ENCODE measurements at places on chromosomes 1 and 21. TPM values are rescaled to one million over a fixed set of nuclear protein-coding genes. Genes with fewer than 3 reads are reported as not detected.

Gene CNR2
- 1.1 TPM for total RNA-seq

Gene CD53
- 313 TPM for total RNA-seq

Gene FMOD
- total RNA-seq, result not detected

Gene OR2L13
- total RNA-seq, result not detected

Gene NADK
- total RNA-seq, result 53.9 TPM

GRCh38 chr1:206921772-206922265, at the start of gene FCMR:
TSS of gene FCMR (minus strand) at chr1:206921941. CDS start at chr1:206921854, 87 bp downstream.
- H3K27me3 ChIP-seq, result no peaks in the 10 kb centered on the region

GRCh38 chr1:17633654-17634053, 94.2 kb downstream of the ARHGEF10L start:
- no peak overlapping the region for H3K27ac ChIP-seq
- H3K36me3 ChIP-seq, result no peaks in the 10 kb centered on the region
- no peaks in the 10 kb centered on the region for H3K4me1 ChIP-seq
- H3K4me3 ChIP-seq, result no peak overlapping the region
- no peaks in the 10 kb centered on the region for H3K27me3 ChIP-seq

DNA sequence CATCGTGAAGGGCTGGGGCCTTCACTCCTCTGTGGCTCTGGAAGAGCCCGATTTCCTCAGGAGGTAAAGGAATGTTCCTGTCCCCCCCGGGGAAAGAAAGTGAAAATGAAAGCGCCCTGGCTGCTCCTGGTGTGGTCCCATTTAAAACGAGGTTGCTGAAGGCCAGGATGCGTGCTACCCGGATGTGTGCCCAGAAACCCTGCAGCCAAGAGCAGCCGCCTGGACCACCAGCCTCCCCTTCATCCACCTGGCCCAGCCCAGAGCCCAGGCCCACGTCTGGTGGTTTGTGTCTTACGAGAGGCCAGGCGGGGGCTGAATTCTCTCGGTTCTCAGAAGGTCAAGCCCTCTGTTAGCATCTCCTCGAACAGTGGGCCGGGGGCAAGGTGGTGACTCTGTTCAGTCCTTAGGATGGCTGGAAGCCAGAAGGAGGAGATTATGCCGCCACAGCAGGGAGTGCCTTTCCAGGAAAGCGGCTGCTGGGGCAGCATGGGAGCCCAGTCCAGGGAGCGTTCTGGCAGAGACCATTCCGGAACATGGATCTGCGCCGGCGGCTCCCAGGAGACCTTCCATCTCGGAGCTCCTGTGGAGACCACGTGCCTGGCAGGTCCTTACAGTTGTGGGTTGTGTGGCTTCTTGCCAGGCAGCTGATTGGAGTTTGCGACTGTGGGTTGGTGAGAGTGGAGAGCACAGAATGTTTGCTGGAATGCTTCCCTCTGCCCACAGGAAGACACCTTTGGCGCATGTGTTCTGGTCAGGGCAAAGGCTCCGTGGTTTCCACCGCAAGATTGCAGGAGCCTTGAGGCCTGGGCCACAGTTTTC, 1.4 kb downstream of the GUK1 start:
- no peak for DNase-seq
- H3K27me3 ChIP-seq, result no peaks in the 10 kb centered on the region
- peaks cover 54% of the 10 kb centered on the region for H3K4me1 ChIP-seq
- peak overlapping the region; percentile 94 for H3K4me3 ChIP-seq

DNA sequence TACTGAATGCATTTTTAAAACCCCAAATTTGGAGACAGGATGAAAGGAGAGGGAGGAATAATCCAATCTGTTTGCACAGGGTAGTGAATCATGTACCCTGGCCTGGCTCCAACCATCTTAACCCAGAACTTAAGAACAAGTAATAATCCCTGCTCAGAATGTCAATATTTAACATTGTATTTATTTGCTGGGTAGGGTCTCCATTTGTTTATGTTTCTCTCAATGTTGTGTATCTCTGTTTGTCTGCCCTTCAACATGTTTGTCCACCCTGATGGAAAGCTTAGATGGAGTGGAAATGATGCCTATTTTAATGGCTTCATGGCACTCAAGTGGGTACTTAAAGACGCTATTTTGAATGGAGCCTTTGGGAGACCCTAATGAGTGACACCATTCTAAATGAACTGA, 54.4 kb upstream of the CDC42BPA start:
- no peak overlapping the region for H3K27ac ChIP-seq
- H3K27me3 ChIP-seq, result peaks cover 5% of the 10 kb centered on the region
- no peak for DNase-seq
- H3K4me3 ChIP-seq, result no peak overlapping the region

GRCh38 chr1:201955009-201955728, at the start of gene TIMM17A:
TSS of gene TIMM17A (plus strand) at chr1:201955503. CDS start at chr1:201955527, 24 bp downstream.
- peak within 1 kb of the TSS; percentile 96 for H3K27ac ChIP-seq
- H3K27me3 ChIP-seq, result no peaks in the 10 kb centered on the region
- peaks cover 6% of the 10 kb centered on the region for H3K4me1 ChIP-seq
- H3K36me3 ChIP-seq, result no peaks in the 10 kb centered on the region
- DNase-seq, result peak; percentile 86

- H3K36me3 ChIP-seq, result peaks cover 22% of the 10 kb centered on the region
- peaks cover 18% of the 10 kb centered on the region for H3K4me1 ChIP-seq
- no peak overlapping the region for H3K27ac ChIP-seq
- H3K4me3 ChIP-seq, result no peak overlapping the region
- no peaks in the 10 kb centered on the region for H3K27me3 ChIP-seq
- no peak for DNase-seq
Measured at GRCh38 chr1:47351305-47351704, 17.7 kb downstream of the CMPK1 start.

GRCh38 chr1:38672692-38673091, 186.9 kb downstream of the RRAGC start:
- DNase-seq, result no peak
- no peak overlapping the region for H3K27ac ChIP-seq
- no peak overlapping the region for H3K4me3 ChIP-seq
- peaks cover 22% of the 10 kb centered on the region for H3K27me3 ChIP-seq
- H3K36me3 ChIP-seq, result no peaks in the 10 kb centered on the region
- H3K4me1 ChIP-seq, result no peaks in the 10 kb centered on the region

DNA sequence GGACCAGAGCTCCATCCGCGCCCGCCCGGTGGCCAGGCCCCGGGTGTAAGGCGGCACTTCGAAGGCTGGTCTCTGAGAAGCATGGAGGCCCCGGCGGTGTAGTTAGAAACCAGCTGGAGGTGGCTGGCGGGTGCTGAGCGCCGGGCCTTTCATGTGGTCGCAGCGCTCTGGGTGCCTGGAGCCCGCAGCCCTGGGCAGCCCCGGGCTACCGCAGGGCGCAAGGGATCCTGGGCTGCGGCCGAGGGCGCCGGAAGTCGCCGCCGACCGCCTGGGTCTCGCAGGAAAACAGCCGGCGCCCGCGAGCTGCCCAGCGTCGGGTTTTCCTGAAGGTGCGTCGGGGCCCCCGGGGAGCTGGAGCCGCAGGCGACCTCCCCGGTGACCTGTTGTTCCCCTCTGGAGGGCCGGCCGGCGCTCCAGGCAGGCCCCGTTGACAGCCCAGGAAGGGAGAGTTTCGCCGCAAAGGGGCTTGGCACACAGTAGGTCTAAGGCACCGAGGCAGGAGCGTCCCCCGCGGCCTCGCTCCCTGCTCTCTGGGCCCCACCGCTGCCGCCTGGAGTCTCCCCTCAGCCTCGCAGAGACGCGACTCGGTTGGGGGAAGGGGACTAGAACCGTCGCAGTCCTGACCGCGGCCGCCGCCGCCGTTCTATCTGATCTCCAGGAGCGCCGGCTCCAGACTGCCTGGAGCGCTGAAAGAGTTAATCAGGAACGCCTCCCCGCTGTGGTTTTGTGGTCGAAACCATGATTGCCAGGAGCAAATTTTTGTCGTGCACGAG, 2.7 kb downstream of the GRHL3 start:
- H3K27ac ChIP-seq, result no peak overlapping the region
- H3K4me1 ChIP-seq, result peaks cover 49% of the 10 kb centered on the region
- H3K27me3 ChIP-seq, result peaks cover 48% of the 10 kb centered on the region
- peak; percentile 45 for DNase-seq

DNA sequence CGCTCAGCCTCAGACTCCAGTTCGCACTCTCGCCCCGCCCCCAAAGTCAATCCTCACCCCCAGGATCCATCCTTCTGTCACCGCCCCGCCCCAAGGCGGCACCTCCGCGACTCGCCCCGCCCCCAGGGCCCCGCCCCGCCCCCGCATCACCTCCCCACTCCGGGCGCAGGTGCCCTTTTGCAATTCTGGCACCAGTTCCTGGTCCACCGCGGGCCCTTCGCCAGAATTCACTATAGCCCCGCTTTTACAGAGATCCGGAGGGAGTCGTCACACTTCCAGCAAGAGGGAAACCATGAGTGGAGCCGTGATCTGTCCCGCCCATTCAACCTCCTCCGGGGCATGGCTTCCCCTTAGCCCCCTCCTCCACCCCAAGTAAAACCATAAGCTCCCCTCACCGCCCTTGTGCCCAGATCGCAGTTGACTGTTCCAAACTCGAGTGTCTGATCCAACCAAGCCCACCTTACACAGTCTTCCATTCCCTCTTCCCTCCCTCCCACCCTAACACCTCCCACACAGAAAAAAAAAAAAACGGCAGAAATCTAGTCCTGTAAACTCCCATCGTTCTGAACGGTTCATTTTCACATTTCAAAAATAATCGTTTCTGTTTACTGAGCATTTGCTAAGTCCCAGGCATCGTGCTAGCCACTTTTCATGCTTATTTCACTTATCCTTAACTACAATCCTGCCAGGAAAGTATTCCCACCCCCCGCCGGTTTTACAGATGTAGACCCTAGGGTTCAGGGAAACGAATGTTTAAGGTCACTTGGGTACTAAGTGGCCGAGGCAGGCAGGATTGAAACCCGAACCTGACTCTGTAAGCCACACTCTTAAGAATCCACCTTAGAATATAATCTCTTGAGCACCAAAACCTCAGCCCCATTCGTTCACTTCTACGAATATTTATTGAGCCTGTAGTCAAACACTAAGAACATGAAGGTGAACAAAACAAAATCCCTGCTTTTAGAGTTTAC, 1.3 kb upstream of the DNAJC16 start:
- no peak for DNase-seq
- H3K27ac ChIP-seq, result peak overlapping the region; percentile 100
- H3K4me1 ChIP-seq, result peaks cover 57% of the 10 kb centered on the region
- H3K27me3 ChIP-seq, result no peaks in the 10 kb centered on the region
- peak overlapping the region; percentile 91 for H3K4me3 ChIP-seq

- H3K4me3 ChIP-seq, result no peak overlapping the region
- no peaks in the 10 kb centered on the region for H3K4me1 ChIP-seq
- no peak for DNase-seq
- H3K27me3 ChIP-seq, result peaks cover 29% of the 10 kb centered on the region
- H3K27ac ChIP-seq, result no peak overlapping the region
Measured at GRCh38 chr1:60069691-60070090, 3.9 kb downstream of the C1orf87 start.
